Stimulated activated CD4-positive, alpha-beta T cell treated with anti-CD3 and anti-CD28 coated beads, Interleukin-12 subunit alpha, Interleukin-12 subunit beta, amount 100 ng/mL, for 4 hours (primary cell): ENCODE measurements at places on chromosomes 16 and 17.
A peak's percentile ranks its signal among the peaks of the same experiment; 100 is the strongest.

GRCh38 chr16:87538594-87538993 lies 45.8 kb upstream of the ZCCHC14 start:
- DNase-seq, result no peak

DNA sequence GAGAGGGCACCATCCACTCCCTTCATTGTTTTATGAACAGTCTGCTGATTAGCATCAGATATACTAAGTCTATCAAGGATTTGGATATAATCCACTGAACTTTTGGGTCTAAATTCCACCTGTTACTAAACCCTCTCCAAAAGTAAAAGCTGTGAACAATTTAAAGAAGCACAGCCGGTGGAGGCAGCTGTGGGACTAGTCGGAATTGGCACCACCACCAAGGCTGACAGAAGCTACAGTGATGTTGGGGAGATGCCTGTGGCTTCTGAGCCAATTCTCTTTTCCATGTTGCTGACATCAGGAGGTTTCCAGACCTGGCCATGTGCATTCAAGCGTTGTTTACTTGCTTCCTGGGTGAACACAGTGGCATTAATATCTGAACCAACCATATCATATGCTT lies 679.0 kb upstream of the CA10 start:
- no peak for DNase-seq

- DNase-seq, result no peak
Measured at GRCh38 chr16:9125658-9126505, 34.4 kb downstream of the HAPSTR1 start.

DNA sequence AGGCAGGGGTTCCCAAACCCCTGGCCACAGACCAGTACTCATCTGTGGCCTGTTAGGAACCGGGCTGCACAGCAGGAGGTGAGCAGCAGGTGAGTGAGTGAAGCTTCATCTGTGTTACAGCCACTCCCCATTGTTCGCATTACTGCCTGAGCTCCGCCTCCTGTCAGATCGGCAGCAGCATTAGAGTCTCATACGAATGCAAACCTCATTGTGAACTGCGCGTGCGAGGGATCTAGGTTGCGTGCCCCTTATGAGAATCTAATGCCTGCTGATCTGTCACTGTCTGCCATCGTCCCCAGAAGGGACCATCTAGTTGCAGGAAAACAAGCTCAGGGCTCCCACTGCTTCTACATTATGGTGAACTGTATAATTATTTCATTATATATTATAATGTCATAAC lies 25.1 kb upstream of the RMI2 start:
- DNase-seq, result no peak

GRCh38 chr17:74190154-74190553 lies 13.3 kb upstream of the RPL38 start:
- DNase-seq, result no peak

DNA sequence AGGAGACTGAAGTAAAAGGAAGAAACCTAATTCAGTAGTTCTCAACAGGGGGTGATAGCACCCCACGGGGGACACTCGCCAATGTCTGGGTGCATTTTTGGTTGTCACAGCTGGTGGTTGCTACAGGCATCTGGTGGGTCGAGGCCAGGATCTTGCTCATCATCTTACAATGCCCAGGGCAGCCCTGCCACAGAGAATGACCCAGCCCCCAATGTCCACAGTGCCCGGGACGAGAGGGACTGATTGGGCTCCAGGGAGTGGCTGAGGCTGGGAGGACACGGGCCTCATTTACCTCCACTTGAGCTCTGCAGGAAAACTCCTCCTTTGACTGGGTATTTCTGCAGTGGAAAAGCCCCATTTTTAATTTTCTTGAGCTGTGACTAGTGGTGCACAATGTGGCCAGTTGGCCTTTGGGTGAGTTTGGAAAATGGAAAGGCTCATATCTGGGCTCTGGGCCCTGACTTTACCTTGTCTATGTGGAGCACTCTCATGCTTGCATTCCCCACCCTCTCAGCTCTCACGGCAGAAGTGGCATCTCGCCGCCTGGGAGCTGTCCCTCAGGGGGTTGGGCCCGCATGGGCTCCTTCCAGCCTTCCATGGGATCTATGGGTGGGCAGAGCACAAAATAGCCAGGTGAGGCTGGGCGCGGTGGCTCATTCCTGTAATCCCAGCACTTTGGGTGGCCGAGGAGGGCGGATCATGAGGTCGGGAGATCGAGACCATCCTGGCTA lies 37.7 kb upstream of the IRF8 start:
- no peak for DNase-seq

GRCh38 chr17:10013365-10014112 lies 108.5 kb upstream of the RCVRN start:
- no peak for DNase-seq

DNA sequence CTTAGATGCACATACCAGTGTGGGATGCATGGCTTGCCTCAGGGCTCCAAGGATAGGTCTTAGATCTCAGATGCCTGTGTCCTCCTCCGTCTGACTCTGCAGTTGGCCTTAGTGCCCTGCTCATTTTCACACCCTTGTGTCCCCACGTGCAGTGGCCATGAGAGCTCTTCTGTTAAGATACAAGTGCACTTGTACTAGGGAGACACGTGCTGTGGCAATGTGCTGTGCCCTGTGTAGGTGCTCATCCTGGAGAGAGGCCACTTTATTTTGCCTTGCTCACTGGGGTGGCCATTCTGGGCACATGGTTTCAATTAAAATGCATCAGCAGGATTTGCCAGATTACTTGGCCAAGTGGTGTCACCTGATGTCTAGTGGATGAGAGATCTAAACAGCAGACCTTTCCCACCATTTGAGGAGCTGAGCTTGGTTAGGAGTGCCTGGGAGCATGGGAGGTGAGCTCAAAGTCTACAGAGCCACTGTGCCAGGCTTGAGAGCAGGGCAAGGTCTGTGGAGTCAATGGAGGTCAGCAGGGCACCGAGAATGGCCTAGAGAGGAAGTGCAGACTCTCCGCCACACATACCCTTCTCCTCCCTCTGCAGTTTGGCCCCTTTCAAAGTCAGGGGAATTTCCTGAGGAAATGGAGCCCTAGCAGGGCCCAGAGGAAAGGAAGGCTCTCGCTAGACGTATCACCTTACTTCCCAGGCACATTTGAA lies 25.2 kb upstream of the SMPD3 start:
- DNase-seq, result no peak

DNA sequence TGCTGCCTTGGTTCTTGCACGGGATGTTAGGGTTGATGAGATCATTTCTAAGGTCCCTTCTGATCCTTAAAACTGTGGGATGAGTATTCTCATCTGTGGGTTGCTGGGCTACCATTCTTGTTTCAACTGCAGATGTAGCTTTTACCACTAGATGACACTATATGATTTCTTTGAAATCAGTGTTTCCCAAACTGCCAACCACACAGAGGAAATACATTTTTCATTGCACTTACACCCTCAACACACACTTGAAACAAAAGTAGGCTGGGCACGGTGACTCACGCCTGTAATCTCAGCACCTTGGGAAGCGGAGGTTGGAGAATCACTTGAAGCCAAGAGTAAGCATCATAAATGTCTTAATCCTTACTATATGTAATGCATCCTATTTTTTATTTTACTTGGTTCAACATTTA lies 15.3 kb downstream of the LCMT1 start:
- peak; percentile 14 for DNase-seq

GRCh38 chr16:1525871-1526607 lies 7.4 kb upstream of the TMEM204 start:
- no peak for DNase-seq
